Activated CD4-positive, alpha-beta T cell treated with anti-CD3 and anti-CD28 coated beads for 24 hours (primary cell): ENCODE measurements at places on chromosomes 1 and 21.

DNA sequence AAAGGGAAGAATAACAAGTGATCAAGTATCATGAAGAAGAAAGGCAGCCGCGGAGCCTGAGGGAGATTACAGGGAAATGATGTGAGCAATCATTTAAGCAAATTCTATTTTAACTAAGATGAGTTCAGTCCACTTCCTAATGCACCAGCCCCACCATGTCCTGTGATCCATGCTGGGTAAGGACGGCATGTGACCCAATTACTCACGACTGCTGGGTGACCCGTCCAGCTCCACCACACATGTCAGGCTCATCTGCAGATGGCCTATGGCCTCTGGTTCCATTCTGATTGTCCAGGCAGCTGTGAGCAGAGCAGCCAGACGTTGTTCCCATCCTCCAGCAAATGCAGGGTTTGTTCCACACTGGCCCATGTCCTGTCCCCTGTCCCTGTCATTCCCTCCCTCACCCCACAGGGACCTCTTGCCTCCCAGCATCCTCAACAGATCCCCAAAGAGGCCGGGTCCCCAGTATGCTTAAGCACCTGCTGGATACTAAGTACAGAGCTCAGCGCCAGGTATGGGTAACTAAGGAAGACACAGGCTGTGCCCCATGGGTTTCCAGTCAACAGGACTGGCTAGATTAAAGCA, 87.9 kb downstream of the MATN1 start:
- DNase-seq = no peak

DNA sequence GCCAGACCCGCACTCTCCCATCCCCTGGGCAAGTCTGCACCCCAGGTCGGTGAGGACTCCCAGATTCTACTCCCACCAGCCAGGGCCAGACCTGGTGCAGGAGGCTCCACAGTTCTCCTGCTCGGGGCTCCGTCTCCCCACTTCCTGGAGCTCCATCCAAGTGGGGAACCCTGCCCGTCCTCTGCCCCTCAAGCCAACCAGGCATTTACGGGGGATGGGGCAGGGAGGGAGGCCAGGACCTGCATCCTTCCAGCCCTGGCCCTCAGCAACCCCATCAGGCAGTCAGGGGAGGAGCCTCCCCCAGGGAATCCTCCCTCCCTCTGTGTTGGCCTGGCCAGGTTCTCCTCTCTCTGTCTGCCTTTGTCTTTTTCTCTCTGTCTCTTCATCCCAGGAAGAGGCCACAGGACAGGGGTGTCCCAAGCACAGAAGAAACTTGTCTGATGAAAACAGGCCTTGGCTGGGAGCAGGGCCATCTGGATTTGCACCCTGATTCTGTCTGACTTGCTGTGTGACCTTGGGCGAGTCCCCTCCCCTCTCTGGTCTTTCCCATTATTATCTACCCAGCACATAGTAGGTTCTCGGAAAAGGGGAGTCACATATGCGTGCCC, 18.5 kb upstream of the EPHA2 start:
- DNase-seq = no peak

DNA sequence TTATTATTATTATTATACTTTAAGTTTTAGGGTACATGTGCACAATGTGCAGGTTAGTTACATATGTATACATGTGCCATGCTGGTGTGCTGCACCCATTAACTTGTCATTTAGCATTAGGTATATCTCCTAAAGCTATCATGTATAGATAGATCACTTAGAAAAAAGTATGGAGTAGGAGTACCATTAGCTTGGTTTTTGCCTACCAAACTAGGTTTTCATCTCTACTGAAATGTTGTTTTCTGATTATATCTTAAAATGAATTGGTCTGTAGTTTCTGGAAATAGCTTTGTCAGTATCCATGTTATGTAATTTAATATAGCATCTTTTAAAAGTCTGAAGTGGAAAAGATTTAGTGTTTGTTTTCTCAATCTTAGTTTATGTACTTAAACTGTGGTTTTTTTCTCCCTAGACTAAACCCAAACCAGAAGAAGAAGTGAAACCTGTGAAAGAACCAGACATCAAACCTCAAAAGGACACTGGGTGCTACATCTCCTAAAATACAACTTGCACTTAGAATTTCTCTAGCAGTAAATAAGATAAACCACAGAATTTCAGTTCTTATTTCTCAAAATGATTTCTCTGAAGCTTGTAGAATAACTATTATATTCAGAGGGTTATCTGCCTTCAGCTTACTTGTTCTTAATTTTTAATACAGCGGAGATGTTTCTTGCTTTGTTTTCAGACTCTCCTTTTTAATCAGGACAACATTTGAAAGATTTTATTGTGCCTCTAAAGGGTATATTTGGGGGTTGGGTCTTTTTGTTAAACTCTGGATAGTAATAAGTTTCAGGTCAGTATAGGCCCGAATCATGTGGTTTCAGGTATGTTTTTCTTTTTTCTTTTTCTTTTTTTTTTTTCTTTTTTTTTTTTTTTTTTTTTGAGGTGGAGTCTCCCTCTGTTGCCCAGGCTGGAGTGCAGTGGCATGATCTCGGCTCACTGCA, 4.5 kb upstream of the FAM177B start:
- no peak for DNase-seq

- DNase-seq = no peak
These were observed 48.2 kb upstream of the LRP8 start for GRCh38 chr1:53376041-53376461.

- DNase-seq = no peak
These were observed 53.9 kb upstream of the PTGFRN start for GRCh38 chr1:116855773-116856201.
